Activated T-cell treated with anti-CD3 and anti-CD28 coated beads for 1 hour (primary cell): ENCODE measurements at places on chromosomes 2 and 18.

GRCh38 chr18:32355896-32356295, 114.8 kb downstream of the GAREM1 start:
- DNase-seq, result no peak

DNA sequence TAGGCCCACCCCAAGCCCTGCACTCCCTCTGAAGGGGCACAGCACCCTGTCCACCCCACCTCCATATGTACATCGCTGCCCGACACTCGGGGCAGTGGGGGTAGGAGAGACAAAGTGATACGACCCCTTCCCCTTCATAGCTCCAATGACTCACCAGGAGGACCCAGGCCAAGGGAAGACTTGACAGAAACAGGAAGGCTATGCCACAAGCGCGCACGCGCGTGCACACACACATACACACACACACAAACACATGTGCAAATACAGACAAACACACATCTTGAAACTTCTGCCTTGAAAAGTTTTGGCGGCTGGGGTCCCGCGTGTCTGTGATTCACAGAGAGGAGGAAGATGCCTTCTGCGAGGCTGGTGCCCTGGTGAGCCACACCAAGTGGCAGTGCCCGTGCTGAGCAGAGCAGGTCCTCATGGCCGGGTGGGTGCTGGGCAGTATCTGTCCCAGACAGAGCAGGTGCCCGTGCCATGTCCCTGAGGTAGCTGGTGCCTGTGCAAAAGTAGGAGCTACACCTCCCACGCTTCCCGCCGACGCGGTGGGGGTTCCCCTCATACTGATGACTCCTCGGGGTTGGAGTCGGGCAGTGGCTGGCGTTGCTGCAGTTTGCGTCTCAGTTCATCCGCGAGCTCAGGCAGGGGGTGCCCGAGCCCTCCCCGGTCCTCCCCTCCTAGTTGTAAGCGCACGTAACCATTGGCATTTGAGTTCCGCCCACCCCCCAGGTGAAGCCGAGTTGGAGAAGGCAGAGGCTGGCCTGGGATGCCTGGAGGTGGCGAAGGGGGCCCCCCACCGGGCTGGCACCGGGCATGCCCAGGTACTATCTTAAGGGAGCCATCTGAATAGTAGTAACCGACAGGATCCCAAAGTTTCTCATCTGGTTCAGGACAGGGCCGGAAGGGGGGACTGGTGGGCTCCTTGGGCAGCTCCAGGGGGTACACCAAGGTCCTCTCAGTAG, 2.5 kb upstream of the ANKRD39 start:
- DNase-seq, result no peak

DNA sequence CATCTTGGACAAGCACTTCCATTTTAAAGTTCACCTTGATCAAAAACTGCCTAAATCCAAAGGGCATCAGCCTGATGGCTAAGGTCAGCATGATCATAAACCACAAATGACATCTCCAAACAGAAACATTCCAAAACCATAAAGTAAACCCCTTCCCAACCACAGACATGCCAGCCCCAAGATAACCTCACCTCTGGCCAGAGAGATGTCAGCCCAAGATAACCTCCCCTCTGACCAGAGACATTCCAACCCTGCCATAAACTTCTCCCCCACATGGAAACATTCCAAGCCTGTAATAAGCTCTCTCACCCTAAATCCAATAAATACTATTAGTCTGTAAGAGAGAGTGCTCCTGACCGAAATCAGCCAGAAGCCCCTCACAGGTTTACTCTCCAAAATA, 18.6 kb upstream of the MARCO start:
- no peak for DNase-seq

GRCh38 chr2:20178249-20178607, 46.7 kb downstream of the SDC1 start:
- DNase-seq, result no peak

DNA sequence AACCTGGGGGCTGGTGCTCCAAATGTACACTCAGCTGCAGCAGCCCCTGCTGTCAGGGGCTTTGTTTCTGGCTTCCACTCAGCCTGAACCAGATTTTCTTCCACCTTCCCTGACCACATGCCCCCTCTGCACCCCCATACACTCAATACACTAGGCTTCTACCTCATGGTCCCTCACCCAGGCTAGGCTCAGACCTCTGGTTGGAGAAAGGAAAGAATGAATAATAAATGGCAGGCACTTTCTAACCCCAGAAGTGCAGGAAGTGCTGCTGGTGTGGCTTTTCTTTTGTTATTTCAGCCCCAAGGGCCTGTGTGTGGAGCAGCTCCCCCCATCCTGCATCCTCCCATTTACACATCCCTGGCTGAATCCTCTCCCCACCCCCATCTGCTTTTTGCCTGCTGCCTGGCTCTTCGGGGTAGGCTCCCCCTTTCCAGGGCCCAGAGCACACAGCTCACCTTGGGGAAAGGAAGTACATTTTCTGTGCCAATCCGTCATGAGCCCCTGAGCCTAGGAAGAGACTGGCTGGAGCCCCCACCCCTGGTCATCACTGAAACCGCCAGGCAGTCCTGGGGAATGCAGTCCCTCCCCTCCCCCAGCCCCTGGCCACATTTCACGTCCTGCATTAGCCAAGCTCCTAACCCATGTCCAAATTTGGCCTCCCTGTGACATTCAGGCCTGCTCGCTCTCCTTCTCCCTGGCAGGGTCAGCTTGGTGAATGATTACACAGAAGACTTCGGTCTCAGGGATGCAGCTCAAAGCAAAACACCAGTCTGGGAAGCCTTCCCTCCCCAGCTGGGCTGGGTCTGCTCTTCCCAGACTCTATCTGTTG, 2.6 kb downstream of the DYSF start:
- no peak for DNase-seq

DNA sequence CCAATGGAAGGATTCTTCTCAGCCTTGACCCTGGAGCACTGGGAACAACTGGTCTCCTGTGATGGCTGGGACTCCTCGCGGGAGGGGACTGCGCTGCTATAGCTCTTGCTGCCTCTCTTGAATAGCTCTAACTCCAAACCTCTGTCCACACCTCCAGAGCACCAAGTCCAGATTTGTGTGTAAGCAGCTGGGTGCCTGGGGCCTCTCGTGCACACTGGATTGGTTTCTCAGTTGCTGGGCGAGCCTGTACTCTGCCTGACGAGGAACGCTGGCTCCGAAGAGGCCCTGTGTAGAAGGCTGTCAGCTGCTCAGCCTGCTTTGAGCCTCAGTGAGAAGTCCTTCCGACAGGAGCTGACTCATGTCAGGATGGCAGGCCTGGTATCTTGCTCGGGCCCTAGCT, 28.8 kb downstream of the LIPG start:
- no peak for DNase-seq

DNA sequence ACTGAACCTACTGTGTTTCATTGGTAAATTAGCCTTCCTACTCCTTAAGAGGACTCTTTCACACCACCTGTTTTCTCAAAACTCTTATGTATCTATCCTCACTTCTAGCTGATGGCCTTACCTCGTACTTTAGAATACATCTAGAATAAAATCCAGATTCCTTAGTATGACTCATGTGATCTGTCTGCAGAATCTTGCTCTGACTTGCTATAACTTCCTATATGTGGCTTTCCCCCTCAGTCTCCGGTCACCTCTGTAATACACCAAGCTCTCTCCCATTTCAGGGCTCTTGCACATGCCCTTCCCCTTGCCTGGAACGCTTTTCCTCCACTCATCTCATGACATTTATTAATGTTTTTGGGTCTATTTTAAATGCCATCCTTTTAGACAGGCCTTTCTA, 95.6 kb upstream of the LHCGR start:
- DNase-seq, result no peak

GRCh38 chr2:131038258-131039100, 54.8 kb downstream of the FAM168B start:
- DNase-seq, result no peak

DNA sequence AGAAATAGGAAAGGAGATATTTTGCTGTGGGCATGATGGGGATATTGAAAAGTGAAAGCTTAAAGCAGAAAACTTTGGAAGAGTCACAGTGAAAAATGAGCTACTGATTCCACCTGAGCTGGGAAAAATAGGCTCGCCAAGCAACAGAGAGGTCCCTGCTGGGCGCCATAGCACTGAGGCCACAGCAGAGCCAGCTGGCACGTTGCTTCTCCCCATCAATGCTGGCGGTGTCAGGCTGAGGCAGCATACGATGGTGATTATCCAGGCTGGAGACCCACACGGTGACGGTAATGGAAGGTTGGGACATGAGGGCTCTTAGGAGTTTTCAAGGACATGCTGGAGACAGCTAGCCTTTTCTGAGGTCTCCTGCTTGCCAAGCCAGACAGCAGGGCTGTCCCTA, 25.8 kb upstream of the DTNB start:
- no peak for DNase-seq

GRCh38 chr18:25464227-25464626, 112.3 kb upstream of the ZNF521 start:
- no peak for DNase-seq

GRCh38 chr2:172465417-172466334, 38.3 kb downstream of the ITGA6 start:
- peak; percentile 52 for DNase-seq

DNA sequence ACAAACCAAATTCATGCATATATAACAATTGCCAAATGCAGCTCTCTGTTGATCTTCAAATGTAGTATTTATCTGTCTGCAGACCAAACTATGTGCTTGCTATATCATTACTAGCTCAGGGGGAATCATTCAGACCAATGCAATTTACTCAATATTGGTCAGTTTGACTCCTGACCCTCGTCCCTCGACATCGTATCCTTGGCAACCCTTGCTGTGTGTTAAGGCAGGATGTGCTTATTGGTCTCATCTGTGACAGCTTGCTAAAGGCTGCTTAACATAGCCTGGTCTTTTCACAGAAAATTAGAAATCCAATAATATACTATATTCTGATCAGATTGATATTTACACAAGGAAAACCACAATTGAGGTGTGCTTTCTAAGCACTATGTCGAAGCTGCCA, 747.1 kb downstream of the GALR1 start:
- DNase-seq, result no peak

GRCh38 chr2:30781961-30782533, 25.2 kb downstream of the CAPN13 start:
- DNase-seq, result no peak

DNA sequence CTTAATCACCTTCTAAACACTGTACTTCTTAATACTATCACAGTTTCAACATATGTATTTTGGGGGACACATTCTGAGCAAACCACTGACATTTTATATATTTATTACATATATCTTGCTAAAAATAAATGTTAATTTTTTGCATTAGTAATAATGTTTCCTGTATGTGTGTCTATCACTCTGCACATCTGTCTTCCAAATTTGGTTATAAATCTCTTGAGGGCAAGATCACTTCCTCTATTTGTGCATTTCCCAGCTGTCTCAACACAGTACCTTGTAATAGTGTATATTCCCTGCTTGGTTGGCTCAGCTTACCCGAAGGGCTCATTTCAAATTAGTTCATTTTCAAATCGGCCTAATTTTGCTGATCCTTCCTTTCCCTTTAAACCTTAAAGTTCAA, 617.1 kb upstream of the GYPC start:
- DNase-seq, result no peak

DNA sequence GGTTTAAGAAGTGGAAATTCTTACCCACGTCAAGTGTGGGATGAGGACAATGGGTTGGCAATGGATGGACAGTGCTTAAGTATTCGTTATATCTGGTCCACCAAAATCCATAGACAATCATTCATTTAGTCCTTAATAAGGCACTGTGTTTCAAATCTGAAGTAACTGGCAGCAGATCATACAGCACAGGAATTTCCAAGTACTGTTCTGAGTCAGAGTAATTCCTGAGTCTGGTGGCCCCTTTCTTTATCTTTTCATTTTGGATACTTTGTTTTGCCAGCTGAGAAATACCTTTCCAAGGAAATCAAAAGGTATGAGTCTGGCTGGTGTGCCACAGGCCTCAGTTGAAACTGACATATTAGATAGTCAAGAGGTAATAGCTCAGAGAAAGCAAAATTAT, 31.4 kb upstream of the CCDC102B start:
- DNase-seq, result no peak

DNA sequence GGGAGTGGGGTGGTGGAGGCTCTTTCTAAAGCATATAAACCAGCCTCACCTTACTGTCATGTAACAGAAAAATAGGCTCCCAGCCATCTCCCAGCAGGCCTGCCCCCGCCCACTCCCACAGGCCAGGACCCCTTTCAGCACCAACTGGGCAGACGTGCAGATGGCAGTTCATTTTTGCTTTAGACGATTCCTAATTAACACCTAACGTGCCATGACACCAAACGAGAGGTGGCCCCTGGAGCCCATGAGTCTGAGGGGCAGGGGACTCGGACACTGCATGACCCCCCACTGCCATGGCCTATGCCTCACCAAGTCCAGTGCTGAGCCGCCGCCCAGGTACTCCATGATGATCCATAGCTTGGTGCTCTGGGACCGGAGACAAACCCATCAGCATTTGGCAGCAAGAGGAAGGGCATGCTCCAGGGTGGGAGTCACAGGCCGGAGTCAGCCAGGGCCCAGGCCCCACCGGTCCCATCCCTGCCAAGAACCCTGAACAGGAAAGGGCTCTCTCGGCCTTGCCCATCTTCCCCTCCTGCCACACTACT, 7.9 kb downstream of the STK25 start:
- no peak for DNase-seq

DNA sequence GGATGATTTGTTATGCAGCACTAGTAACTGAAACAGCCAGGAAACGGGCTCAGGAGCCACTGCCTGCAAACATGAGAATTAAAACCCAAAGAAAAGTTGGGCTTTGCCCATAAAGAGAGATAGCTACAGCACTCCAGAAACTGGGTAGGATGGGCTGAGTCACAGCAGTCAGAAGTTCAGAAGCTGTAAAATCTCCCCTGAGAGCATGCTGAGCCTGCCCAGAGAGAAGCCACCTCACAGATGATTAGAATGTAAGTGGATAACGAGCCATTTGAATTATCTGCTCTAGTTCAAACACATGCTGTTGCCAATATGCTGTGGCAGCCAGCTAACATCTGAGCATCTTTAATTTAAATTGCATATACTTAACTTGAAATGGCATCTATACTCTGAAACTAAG, 388.1 kb upstream of the ACVR2A start:
- DNase-seq, result no peak

GRCh38 chr2:233044974-233045605, 12.6 kb downstream of the NEU2 start:
- no peak for DNase-seq

DNA sequence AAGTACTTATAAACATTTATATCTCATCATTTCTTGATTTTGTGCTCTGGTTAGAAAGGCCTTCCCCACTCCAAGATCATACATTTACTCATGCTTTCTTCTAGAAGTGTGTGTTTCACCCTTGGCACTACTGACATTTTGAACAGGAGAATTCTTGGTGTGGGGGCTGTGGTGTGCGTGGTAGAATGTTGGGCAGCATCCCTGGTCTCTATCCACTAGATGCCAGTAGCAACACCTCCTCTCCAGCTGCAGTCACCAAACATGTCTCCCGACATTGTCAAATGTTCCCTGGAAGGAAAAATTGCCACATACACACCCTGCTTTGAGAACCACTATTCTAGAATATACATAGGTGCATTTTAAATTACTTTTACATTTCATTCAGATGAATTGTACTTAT, 8.7 kb upstream of the TGIF1 start:
- DNase-seq, result no peak

DNA sequence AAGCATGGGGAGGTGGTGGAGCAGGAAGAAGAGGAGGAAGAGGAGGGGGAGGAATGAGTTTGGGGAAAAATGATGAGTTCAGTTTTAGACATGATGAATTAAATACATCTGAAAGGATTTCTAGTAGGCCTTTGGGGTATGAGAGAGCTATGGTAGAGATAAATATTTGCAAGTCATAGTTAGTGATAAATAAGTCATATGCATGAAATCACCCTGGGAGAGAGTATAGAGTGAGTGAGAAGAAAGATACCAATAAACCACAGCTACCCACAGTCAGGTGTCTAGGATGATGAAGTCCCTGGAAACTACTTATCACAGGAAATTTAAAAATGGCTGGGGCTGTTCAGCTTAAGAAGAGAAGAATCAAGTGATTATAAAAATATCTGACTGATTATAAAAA, 240.5 kb downstream of the RDH14 start:
- no peak for DNase-seq
